ENCODE measurements at places on chromosomes 12 and 14. TPM values are rescaled to one million over a fixed set of nuclear protein-coding genes. Genes with fewer than 3 reads are reported as not detected.

GRCh38 chr12:59736786-59737185 lies 141.0 kb downstream of the SLC16A7 start:
- peak; percentile 32 for DNase-seq

GRCh38 chr14:68692916-68693771 lies 99.7 kb downstream of the ZFP36L1 start:
- no peak for DNase-seq

DNA sequence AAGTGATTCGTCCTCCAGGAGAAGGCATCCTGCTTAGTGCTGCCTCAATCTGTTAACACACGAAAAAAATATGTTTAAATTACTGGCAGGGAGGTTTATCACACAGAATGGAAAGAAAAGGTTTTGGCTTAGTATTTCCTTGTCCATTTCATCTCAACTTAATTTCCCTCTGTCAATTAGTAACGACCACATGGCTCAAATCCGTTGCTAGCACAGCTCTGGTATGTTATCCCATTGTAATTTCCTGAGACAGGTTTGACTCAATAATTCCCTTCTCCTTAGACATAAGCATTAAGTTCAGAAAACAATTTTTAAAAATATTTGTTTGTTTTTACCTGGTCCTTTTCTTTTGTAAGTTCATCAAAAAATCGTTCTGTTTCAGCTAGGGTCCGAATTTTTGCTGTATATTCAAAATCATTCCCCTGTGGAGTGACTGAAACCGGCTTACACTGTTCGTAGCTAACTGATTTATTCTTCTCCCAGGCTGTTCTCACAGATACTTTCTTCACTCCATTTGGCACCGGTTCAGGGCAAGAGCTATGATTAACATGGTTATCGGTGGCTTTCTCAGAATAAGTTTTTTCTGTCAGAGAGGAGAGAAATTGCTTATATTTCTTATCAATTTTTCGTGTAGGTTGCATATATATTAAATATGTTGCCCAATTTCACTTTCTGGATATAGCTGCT lies 10.1 kb upstream of the PITPNM2 start:
- DNase-seq = no peak

GRCh38 chr12:71010143-71010479 lies 89.6 kb upstream of the PTPRR start:
- no peak for DNase-seq

Gene KDM2B
- 64.3 TPM for total RNA-seq

GRCh38 chr14:51442513-51443175 lies 202.6 kb downstream of the TMX1 start:
- no peak for DNase-seq

DNA sequence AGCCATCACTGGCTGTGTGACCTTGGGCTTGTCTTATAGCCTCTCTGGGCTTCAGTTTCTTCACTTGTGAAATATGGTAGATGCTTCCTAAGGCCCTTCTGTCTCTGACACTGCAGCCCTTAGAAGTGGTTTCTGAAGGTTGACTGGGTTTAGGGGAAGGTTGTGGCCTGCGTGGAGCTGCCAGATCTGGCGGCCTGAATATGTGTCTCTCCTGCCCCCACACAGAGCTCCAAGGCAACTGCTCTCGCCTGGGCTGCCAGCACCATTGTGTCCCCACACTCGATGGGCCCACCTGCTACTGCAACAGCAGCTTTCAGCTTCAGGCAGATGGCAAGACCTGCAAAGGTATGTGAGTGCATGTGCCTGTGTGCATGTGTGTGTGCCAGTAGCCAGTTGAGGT lies 4.0 kb downstream of the LRP1-AS start:
- no peak for DNase-seq

DNA sequence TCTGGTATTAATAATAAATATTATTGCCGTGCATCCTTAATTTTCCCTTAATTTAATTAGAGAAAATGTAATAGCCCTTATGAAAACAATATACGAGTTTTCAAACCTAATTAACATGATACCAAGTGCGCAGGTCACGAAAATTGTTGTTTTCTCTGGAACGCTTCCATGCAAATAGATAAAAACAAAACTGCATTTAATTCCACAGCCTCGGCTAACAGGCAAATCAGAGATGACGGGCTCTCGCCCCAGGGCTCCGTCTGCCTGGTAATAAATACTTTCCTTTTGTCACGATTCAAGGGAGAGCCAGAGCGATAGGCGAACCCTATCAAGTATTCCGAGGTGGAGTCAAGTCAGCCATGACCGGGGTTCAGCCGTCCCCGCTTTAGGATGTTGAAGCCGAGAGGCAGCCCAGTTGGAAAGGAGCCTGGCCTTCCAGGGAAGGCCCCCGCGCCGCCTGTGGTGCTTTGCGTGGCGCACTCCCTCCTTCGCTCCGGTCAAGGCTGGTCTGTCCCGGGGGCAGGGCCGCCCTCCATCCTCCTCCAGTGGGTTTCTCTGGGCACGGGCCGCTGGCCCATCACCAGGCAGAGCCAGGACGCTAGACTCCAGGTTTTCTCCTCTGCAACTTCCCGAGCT lies 137.8 kb upstream of the GSC start:
- no peak for DNase-seq

Gene SLC22A17
- total RNA-seq = 70.6 TPM

DNA sequence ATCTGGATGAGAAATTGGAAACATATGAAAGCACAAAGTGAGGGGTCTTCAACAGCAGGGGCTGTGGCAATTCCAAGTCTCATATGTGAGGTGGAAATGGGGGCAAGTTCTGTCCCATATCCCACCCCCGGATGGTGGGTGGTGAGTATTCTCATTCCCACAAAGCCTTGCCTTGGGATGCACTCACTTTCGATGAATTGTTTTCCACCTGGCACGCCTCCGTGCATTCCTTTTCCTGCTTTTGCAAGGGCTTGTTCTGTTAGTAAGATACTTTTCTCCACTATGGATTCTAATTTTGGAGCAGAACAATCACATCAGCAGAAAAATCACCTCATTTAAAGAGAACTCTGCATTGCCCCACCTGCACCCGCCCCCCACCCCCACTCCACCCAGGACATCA lies 3.1 kb downstream of the LACRT start:
- no peak for DNase-seq

Gene AQP2
- total RNA-seq = not detected

DNA sequence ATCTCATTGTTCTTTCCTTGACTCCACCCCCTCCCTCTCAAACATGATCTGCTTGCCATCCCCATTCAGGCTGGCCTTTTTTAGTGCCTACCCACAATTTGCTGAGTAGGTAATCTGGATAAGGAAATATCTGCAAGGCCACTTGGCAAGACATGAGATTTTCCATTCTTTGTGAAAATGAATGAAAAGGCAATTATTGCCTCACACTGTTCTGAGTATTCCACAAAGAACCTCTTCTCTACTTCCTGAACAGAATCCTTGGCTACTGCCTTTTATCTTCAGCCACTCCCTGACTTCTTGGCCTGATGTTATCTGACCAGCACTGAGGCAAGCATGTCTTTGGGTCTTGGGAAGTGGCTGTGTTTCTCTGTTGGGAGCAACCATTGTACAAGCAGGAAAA lies 263.2 kb upstream of the ATP2B1 start:
- DNase-seq = no peak

Gene CPNE8
- 5.9 TPM for total RNA-seq

Gene TPH2
- 0.34 TPM for total RNA-seq

Gene KRT77
- total RNA-seq = not detected

- DNase-seq = no peak
Observed at GRCh38 chr14:47186486-47186885, 488.9 kb downstream of the MDGA2 start.

Gene ACRBP
- total RNA-seq = 2.5 TPM

Gene KLRB1
- not detected for total RNA-seq

Gene RILPL1
- total RNA-seq = 6.2 TPM

GRCh38 chr14:74239848-74240793 lies 872 bp downstream of the VSX2 start:
- no peak for DNase-seq

DNA sequence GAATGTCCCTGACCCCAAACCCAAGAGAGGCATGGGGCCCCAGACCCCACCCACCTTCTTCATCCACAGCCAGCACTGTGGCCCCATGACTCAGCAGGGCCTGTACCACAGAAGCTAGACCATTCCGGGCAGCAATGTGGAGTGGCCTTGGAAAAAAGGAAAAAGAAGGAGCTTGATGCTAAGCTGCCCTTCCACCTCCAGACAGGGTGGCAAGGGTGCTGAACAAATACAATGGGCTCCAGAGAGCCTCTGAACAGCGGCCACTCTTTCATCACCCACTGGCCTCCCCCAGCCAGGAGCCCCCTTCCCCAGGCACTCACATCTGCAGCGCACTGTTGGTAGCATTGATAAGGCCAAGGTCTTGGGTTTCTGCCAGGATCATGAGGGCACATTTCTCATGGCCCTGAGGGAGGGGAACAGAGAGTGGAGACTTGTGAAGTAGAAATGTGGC lies 13.9 kb downstream of the SLC39A5 start:
- DNase-seq = no peak

GRCh38 chr12:128969480-128970055 lies 116.3 kb downstream of the GLT1D1 start:
- peak; percentile 74 for DNase-seq

- peak; percentile 76 for DNase-seq
Observed at GRCh38 chr12:5623411-5623810, 191.5 kb downstream of the NTF3 start.

- DNase-seq = no peak
Observed at GRCh38 chr12:68290126-68290525, 36.7 kb upstream of the IL22 start.

Gene LRFN5
- 7.3 TPM for total RNA-seq

Gene OVCH1
- not detected for total RNA-seq

DNA sequence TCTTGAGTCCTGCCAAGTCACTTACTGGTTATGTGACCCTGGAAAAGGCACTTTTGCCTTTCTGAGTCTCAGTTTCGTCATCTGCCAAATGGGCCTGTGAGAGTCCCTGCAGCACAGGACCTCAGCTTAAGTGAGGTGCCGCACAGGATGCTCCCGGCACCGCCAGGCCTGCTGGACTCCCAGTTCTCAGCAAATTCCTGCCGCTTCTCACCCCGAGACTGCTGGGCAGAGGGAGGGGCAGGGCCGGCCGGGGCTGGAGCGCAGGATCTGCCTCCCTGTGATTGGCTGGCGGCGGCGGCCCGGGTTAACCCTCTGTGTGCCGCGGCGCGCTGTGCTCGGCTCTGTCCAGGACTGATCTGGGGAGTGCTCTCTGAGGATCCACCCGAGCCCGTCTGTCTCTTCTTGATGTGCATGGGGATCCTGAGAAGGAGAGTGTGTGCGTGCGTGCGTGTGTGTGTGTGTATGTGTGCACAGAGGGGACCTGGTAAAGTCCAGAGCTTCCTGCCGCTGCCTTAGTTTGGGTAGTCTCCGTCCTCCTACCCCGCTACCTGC lies 8.6 kb downstream of the SETD1B start:
- DNase-seq = peak; percentile 86

DNA sequence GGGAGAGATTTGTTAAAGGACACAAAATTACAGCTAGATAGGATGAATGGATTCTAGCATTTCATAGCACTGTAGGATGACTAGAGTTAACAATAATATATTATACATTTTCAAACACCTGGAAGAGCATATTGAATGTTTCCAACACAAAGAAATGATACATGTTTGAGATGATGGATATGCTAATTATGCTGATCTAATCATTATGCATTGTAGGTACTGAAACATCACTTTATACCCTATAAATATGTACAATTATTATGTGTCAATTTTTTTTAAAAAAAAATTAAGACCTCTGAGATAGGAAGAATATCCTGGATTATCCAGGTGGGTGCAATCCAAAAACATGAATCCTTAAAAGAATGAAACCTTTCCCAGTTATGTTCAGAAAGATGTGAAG lies 100.3 kb upstream of the CPNE8 start:
- DNase-seq = no peak

DNA sequence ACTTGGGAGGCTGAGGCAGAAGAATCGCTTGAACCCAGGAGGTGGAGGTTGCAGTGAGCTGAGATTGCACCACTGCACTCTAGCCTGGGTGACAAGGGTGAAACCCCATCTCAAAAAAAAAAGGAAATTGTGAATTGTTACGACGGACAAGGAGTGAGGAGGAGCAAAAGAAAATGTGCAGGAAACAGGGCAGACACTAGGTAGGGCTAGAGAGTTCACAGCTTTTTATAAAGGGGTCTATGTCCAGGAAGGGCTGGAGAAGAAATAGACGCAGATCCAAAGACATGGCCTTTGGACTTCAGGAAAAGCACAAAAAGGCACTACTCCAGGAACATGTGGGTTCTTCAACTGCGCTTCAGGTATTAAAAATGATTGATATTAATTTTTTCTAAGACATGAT lies 34.4 kb downstream of the ATG14 start:
- no peak for DNase-seq

DNA sequence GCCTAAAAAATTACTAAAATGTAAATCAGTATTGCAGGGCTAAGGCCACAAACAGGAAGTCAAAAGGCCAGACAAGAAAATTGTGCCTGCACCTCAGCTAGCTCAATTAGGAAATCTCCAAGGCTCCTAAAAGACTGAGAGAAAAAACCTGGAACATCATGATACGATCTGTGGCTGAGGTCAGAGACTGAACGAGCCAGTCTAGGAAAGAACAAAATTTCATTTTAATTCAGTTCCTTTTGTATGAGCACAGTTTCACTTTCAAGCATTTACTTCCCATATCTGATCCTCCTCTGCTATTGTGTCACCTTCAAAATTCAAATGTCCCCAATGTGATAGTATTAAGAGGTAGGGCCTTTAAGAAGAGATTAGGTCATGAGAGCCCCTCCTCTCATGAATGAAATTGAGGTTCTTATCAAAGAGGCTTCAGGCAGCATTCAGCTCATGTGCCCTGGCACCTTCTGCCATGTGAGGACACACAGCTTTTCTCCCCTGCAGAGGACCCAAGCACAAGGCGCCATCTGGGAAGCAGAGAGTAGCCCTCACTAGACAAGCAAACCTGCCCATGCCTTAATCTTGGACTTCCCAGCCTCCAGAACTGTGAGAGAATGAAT lies 14.8 kb downstream of the PRKAB1 start:
- DNase-seq = no peak

Gene ASB2
- total RNA-seq = 16.6 TPM

- no peak for DNase-seq
Observed at GRCh38 chr14:24279301-24280186, 8.1 kb upstream of the RABGGTA start.

Gene KITLG
- total RNA-seq = 0.61 TPM

Gene ZFHX2
- 39.1 TPM for total RNA-seq

- DNase-seq = no peak
Observed at GRCh38 chr14:102154121-102154520, 14.4 kb downstream of the WDR20 start.

Gene OR4E1
- total RNA-seq = not detected

GRCh38 chr12:130428116-130428515 lies 90.4 kb downstream of the PIWIL1 start:
- DNase-seq = no peak

DNA sequence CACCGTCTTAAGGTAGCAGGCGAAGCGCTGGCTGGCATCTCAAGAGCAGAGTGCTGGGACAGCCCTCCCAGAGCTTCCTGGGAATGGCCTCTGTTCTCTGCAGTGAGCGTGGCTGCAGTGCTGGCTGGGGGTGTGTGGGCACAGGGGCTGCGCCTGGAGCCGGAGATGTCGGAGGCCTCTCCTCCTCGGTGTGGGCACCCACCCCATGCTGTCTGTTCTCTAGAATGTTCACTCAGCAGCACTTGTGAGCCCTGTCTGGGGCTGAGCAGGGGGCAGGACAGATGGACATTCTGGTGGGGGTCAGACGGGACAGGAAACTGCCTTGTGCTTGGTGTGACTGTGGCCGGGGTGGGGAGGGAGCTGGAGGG lies 15.9 kb downstream of the FBRSL1 start:
- no peak for DNase-seq

Gene LYZ
- total RNA-seq = 0.37 TPM

Gene GPR135
- 0.91 TPM for total RNA-seq
